ENCODE measurements at places on chromosomes 11 and 22.

DNA sequence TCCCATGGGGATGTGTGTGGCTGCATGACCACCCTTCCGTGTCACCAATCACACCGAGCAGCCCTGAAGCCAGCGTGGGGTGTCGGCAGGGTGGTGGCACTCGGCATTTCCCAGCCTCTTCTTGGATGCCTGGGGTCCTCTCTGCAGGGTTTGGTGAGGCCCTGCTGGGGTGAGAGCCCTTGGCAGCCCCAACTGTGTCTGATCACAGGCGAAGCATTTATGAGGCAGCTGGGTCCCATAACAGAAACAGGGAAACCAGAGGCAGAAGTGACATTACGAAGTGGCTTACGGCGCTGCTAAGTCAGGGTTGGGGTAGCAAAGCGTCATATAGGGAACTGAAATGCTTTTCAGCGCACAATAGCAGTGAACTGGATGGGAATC is 92.3 kb upstream of the SEPTIN5 start:
- no peak for DNase-seq

DNA sequence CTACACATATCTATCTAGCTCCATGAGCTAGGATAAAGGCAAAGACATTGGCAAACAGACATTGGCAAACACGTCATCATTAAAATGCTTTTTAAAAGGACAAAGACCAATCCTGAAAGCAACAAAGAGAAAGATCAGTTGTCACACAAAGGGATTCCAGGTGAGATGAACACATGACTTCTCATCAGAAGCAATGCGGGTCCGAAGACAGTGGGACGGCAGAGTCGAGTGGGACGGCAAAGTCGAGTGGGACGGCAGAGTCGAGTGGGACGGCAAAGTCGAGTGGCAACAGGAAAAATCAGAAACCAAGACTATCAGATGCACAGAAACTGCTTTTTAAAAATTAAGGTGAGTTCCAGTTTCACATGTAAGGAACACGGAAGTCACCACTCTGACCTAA is 609.5 kb downstream of the BRD1 start:
- DNase-seq: no peak

- no peak for DNase-seq
These were observed 318.9 kb downstream of the NTM start for GRCh38 chr11:131689049-131689925.

GRCh38 chr22:19737846-19738663 is 14.7 kb downstream of the GP1BB start:
- DNase-seq: no peak

GRCh38 chr11:79486242-79486984 is 45.6 kb upstream of the TENM4 start:
- DNase-seq: no peak

DNA sequence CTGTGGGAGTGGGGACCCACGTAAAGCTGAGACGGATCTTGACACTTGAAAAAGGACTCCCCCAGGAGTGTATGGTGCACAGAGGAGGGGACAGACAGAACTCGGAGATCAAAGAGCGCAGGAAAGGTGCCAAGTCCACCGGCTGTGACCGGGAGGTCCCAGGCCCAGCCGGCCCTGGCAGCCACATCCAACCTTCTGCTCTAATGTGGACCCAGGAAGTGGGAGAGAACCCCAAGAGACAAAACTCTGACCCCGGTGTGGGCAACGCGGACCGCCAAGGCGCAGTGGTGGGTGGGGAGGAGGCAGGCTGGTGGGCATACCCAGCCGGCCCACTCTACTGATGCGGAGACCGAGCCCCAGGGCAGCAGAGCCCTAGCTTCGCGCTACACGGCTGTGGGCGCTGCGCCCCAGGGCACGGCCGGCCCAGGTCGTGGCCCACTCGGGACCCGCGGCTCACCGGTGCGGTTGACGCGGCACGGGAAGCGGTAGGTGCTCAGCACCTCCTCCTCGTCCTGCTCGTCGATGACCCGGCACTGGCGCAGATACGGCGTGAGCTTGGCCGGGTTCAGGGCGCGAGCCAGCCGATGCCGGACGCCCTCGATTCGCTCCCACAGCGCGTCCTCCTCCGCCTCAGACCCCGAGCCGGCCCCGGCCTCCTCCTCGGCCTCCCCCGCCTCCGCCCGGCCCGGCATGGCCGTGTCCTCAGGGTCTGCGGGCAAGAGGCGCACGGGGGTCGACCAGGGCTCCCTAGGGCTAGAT is 527 bp downstream of the CARD10 start:
- no peak for DNase-seq

GRCh38 chr11:71564430-71564829 is 933 bp upstream of the KRTAP5-10 start:
- no peak for DNase-seq

DNA sequence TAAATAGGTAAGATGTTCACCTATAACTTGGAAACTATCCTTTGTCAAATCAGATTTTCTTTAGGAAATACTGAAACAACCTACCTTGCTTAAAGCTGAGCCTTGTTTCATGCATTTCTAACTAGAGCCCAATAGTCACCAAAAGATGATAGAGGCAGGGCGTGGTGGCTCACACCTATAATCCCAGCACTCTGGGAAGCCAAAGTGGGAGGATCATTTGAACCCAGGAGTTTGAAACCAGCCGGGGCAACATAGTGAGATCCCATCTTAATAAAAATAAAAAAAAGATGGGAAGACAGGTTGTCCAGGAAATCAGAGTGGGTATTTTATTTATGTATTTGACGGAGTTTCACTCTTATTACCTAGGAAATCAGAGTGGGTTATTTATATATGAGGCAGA is 38.3 kb downstream of the DDX6 start:
- DNase-seq: no peak

DNA sequence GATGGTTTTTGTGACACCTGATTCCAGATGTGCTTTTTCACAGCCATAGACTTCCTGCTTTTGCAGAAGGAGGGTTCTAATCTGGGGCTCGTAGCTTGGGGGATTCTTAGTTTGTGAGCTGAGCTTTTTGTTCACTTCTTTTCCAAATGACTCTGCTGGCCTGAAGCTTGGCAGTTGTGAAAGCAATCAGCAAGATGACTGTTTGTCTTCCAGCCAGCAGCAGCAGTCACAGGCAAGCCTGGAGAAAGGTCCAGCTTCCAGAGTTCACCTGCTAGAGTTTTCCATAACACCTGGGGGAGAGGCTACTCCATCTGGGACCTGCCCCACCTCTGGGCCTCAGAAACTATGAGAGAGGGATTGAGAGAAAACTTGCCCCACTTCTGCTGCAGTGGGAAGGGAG is 4.1 kb downstream of the MARK2 start:
- DNase-seq: no peak

DNA sequence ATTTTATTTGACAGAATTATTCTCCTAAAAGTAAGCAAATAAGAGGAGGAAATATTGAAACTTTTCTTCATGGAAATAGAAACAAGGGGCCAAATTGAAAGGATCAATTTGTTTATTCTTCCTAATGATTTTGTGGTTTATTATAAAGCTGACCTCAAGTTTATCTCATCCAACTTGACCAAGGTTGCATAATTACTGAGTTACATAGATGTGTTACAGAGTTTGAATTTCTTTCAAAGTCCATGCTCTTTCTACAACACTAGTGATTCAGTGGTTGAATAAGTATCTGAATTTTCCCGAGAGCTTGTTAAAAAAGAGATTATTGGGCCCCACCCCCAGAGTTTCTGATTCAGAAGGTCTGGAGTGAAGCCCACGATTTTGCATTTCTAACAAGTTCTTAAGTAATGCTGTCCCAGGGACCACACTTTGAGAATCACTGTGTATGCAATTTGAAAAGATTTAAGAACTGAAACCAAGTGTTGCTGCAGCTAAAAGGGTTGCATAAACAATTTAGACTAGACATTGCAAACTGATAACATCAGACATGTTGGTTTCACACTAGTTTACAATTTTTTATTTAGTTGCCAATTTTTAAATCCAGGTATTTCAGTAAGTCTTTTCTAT is 485.7 kb upstream of the ANO5 start:
- DNase-seq: no peak

GRCh38 chr11:102981324-102981910 is 25.9 kb upstream of the MMP13 start:
- DNase-seq: no peak

DNA sequence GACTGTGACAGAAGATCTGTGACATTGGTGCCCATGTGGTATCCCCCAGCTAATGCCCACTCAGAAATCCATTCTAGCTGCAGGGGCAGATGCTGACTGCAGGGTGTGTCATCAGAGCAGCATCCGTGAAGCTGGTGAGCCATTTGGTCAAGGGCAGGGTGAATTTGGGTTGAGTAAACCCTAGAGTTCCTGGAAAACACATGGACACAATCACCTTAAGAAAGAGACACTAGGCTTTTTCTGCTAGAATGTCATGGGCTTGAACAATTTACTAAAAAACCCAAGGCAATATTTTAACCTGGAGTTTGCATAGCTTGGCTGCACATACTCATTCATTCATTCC is 100.0 kb downstream of the ADAMTS15 start:
- no peak for DNase-seq

DNA sequence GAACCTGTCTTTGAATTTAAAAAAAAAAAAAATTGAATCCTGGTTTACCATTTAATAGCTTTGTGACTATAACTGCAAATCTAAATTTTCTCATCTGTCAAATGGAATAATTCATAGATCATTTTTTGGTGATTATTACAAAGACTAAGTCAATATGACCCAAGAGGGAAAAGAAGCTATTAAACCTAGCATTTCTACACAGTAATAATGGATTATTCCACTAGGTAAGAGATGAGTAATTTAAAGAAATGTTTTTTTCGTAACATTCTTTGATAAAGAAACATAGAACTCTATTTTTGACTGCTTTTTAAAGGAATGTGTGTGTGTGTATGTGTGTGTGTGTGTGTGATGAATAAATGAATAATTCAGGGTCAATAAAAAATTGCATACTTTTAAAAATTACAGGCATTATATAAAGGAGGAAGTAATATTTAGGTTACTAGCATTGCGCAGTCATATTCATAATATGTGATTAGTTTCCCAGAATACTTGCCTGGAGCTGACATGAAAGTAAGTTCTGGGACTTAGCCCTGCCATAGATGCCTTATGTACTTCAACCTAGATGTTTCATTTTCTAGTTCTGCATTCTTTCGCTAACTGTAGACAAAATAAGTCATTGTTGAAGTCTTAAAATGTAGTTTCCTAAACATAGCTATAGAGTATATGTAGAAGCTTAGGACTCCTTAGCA is 72.9 kb downstream of the TMEM135 start:
- no peak for DNase-seq

DNA sequence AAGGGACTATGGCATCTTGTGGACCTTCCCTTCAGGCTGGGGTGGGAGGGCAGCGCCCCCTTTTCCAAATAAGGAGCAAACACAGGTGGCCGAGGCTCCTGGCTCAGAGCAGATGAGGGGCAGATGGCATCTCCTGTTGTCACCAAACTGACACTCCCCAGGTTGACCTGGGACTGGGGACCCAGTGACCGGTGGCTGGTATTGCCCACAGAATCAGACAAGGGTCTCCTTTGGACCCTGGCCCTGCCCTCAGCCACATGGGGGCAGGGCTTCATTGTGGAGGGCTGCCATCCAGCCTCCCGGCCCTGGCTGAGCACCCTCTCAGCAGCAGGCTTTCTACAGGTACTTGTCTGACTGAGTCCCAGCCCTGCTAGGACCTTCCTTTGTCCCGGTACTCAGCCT is 842 bp upstream of the SIGIRR start:
- no peak for DNase-seq

GRCh38 chr11:60367009-60367408 is 11.3 kb upstream of the MS4A7 start:
- no peak for DNase-seq

GRCh38 chr11:57566905-57567514 is 462 bp downstream of the UBE2L6 start:
- peak; percentile 21 for DNase-seq

- DNase-seq: no peak
These were observed 86.4 kb downstream of the ISX start for GRCh38 chr22:35152316-35152715.

DNA sequence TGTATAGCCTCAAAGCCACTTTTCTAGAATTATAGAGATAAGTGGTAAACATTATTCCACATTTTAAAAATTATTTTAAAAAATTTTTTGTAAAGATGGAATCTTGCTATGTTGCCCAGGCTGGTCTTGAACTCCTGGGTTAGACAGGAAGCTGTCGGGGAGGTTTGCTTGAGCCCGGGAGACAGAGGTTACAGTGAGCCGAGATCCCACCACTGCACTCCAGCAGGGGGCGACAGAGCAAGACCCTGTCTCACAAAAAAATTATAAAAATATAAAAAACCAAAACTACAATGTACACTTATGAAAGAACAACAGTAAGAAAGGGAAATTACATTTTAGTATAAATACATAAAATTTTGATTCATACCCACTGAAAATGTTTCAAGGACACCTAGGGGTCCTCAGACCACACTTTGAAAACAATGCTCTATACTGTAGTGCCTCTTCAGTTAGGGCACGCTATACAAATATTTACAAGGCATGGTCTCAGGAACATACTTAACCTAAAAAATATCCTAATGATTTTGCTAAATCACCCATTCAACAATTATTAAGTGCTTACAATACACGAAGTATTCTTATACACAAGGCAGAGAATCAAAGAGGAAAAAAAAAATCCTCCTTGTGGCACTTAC is 111.2 kb downstream of the MRTFA start:
- peak; percentile 53 for DNase-seq

- no peak for DNase-seq
These were observed 29.8 kb upstream of the EED start for GRCh38 chr11:86214710-86215109.

- no peak for DNase-seq
These were observed 50.2 kb downstream of the SMIM38 start for GRCh38 chr11:69205743-69206612.

DNA sequence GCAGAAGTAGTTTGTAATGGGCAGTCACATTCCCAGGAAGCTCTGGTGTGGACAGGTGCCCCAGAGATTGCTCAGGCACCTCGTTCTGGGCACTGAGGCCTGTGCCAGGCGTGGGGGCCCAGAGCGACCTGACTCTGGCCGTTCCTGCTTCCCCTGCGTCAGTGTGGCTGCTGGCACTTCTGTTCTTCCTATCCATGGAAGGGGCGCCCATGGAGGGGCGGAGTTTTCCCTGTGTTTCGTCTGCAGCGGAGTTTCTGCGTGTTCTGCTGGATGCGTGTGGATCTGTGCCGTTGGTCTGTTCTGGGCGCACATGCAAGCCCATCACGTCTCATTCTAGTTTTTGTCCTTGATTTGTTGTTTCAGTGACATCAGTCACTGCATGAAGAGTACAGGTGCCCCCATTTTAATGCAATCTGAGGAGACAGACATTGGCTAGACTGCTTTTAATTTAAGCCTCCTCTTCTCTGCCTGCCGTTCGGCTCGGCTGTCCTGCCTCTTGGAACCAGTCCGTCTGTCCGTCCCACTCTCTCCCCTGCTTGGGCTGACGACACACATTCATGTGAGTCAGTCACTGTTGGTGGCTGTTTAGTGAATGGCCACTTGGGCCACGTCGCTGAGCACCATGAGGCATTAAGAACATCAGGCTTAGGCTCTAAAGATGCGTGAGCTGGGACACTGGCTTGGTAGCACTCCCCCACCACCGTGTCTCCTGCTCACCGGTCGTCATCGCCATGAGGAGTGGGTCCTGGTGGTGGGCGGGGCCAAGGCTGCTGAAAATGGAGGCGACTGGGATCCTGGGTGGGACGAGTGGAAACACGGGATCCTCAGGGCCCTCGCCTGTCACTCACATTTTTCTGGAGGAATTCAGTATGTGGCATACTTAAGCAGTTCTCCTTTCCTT is 255.8 kb downstream of the TBC1D22A start:
- no peak for DNase-seq

All from stimulated activated CD4-positive, alpha-beta T cell treated with anti-CD3 and anti-CD28 coated beads, TNF-alpha, amount 100 ng/mL, for 4 hours (primary cell).